ENCODE measurements at places on chromosomes 2 and 18.

DNA sequence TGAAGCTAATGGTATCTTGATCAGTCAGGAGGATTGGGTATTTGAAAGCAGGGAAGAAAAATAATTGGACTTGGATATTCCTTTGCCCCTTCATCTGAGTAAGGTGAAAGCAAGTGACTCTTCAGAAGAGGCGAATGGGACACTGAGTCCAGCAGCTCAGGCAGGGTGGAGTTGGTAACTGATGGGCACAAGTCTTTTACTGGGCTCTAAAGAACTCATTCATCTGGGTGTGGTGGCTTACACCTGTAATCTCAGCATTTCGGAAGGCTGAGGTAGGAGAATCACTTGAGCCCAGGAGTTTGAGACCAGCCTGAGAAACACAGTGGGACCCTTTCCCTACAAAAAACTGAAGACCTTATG is 11.2 kb downstream of the CFLAR start:
- no peak for DNase-seq

DNA sequence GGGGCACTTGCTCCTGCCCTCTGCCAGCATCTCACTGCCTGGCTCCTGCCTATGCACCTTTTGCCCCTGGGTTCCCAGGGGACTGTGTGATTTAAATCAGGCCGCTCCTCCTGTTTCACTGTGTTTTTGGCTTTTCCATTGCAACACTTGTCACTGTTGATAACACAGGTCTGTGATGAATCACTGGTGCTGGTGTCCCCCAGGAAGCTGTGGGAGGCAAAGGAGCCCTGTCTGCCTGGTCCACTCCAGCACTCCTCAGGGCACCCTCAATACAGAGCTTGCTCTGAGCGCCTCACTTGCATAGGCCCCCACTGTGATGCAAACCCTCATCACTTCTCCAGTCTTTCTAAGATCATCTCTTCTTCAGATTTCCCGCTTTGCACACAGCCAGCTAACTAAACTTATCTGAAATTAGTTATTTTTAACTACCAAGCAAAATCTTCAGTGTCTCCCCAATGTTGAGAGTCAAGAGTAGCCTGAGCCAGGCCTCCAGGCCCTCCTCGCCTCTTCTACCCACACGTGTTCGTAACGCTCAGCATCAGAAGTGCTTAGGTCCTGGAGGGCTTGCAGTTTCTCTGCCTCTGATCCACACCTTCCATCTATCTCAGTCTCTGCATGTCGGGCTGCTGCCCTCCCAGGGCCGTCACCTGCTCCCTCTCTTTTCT is 2.8 kb downstream of the TMEM18 start:
- no peak for DNase-seq

DNA sequence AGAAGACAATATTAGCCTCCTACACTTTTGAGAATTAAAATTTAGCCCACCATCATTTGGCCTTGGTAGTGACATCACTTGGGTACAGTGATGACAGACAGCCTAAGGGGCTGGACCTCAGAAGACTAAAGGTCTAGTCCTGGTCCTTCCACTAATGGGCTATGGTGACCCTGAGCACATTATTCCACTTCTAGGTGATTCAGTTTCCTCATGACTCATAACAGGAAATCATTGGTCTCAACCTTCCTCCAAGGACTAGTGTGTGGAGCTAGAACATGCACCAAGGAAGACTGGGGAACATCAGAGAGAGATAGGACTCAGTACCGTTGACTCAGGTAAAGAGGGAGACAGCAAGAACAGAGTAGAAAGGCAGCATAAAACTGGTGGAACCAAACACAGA is 64.0 kb downstream of the TFCP2L1 start:
- no peak for DNase-seq

- DNase-seq, result no peak
Measured at GRCh38 chr2:241853651-241854341, 4.9 kb downstream of the PDCD1 start.

GRCh38 chr18:41646915-41647620 is 308.0 kb upstream of the PIK3C3 start:
- DNase-seq, result no peak

DNA sequence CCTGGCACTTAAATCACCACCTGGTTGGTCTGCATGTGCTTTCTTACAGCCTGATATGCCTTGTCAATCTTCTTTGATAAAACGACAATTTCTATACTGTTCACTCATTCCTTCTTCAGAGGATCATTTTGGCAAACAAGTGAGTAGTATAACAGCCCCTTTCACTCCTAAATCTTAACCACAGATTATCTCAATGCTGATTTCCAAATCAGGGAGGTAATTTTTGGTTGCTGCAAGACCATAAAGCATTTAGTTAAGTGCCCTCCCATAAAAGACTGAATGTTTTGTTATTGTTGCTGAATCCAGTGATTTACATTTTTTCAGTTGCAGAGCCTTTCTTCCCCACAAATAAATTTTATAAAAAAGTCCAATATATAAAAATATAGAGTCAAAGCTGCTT is 129.2 kb upstream of the CYP26B1 start:
- DNase-seq, result no peak

GRCh38 chr2:233707940-233708644 is 4.6 kb upstream of the UGT1A5 start:
- DNase-seq, result no peak

DNA sequence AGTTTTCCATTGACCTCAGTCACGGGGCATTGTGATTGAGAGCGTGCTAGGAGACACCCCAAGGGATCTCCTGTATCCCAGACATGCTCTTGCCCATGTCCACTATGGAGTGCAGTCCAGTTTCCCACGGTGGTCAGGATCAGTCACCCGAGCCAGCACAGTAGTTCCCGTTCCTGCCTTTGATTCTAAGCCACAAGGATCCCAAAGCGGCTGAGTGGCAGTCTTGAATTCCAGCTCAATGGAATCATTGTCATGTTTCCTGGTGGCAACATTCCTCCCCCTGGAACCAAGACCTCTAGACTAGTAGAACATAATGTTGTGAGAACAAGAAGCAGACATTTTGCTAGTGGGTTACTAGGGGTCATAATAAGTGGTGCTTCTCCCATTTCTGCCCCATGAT is 154.3 kb downstream of the SEPTIN10 start:
- DNase-seq, result no peak
